ENCODE measurements at places on chromosomes 3 and 15. TPM values are rescaled to one million over a fixed set of nuclear protein-coding genes. Genes with fewer than 3 reads are reported as not detected.

Gene DNAH1
- total RNA-seq: 47.2 TPM

Gene POC1A
- 2.4 TPM for total RNA-seq

Gene C3orf70
- total RNA-seq: not detected

Gene SKIC8
- 40.2 TPM for total RNA-seq

Gene PLA2G4B
- 24.3 TPM for total RNA-seq

Gene ATP10A
- 1.6 TPM for total RNA-seq

GRCh38 chr15:22856659-22857058 lies 18.2 kb downstream of the NIPA2 start:
- H3K27me3 ChIP-seq: no peaks in the 10 kb centered on the region
- peaks cover 6% of the 10 kb centered on the region for H3K36me3 ChIP-seq
- DNase-seq: no peak
- no peak overlapping the region for H3K4me3 ChIP-seq
- H3K27ac ChIP-seq: no peak overlapping the region
- H3K4me1 ChIP-seq: no peaks in the 10 kb centered on the region

DNA sequence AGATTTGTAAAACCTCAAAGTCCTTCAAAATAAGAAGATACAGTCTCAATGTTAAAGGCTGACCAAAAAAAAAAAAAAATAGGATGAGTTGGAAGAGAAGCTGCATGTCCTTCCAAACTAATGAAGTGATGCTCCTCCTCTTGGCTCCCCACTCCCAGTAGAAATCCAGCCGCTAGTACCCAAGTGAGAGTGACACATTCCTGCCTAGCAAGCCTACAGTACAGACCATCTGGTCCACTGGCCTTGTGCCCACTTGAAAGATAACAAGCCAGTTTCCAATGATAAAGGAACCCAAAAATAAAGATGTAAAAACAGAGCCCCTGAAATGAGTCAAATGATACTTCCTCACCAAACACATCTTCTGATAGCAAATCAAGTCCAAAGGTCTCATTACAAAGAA lies 258.7 kb upstream of the NSMCE3 start:
- no peak overlapping the region for H3K4me3 ChIP-seq
- no peaks in the 10 kb centered on the region for H3K4me1 ChIP-seq
- no peak overlapping the region for H3K27ac ChIP-seq
- no peaks in the 10 kb centered on the region for H3K36me3 ChIP-seq
- H3K27me3 ChIP-seq: no peaks in the 10 kb centered on the region

DNA sequence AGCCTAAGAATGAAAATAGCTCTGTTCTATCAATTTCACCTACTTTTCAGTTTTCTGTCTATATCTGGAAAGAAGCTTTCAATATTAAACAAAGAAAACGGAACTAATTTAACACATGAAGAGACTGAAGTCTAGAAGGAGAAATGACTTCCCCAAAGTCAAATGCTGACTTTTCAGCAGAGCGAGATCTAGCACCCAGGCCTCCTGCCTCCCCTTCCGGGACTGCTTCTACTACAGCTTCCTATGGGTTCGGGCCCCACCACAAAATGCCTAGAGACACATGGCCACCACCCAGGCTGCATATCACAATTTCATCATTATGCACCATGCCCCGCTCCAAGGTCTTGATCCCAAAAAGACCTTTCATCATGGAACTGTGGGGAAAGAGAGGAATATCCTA lies 104.5 kb downstream of the SST start:
- no peaks in the 10 kb centered on the region for H3K4me1 ChIP-seq
- H3K27me3 ChIP-seq: peaks cover 4% of the 10 kb centered on the region
- H3K4me3 ChIP-seq: no peak overlapping the region
- DNase-seq: no peak
- H3K27ac ChIP-seq: no peak overlapping the region

DNA sequence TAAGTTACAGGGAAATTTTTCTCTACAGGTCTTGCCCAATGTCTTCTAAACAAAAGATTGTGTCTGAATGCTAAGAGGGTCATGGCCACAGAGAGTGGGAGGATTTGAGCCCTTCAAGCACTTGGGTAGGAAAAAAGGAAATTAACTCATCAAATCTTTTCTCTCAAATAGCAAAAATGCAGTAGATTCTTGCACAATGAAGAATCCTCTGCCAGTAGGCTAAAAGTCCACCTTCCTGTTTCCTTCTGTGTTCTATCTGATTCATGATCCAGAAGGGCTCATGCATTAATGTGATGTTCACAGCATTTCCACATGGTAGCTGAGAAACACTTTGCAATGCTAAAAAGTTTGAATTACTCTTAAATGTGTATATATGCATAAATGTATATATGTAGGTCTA lies 177.1 kb downstream of the CD47 start:
- H3K27me3 ChIP-seq: no peaks in the 10 kb centered on the region
- DNase-seq: no peak
- no peak overlapping the region for H3K4me3 ChIP-seq
- no peaks in the 10 kb centered on the region for H3K36me3 ChIP-seq

GRCh38 chr15:66105286-66106265 lies 148.0 kb downstream of the MEGF11 start:
- H3K36me3 ChIP-seq: no peaks in the 10 kb centered on the region
- H3K4me3 ChIP-seq: no peak overlapping the region
- DNase-seq: no peak
- no peak overlapping the region for H3K27ac ChIP-seq
- H3K27me3 ChIP-seq: peaks cover 6% of the 10 kb centered on the region
- no peaks in the 10 kb centered on the region for H3K4me1 ChIP-seq

GRCh38 chr15:50758712-50759205 lies 6.7 kb downstream of the SPPL2A start:
- peaks cover 15% of the 10 kb centered on the region for H3K36me3 ChIP-seq
- H3K4me3 ChIP-seq: no peak overlapping the region
- H3K4me1 ChIP-seq: peaks cover 17% of the 10 kb centered on the region
- no peak for DNase-seq
- H3K27ac ChIP-seq: no peak overlapping the region

Measured in B cell (primary cell).